ENCODE measurements at places on chromosomes 6 and 20. TPM values are rescaled to one million over a fixed set of nuclear protein-coding genes. Genes with fewer than 3 reads are reported as not detected.

RIMS1 gene
- total RNA-seq = 1.3 TPM

TREM2 gene
- total RNA-seq = 0.92 TPM

NECAB3 gene
- total RNA-seq = 70.8 TPM

MCCD1 gene
- total RNA-seq = not detected

TREML1 gene
- total RNA-seq = not detected

TMEM244 gene
- not detected for total RNA-seq

SPEF1 gene
- total RNA-seq = 0.14 TPM

HLA-DRB1 gene
- total RNA-seq = 32.4 TPM

ULBP3 gene
- total RNA-seq = 1.4 TPM

NKAIN2 gene
- total RNA-seq = 0.30 TPM

SH3BGRL2 gene
- 7.9 TPM for total RNA-seq

SYNDIG1 gene
- 15.8 TPM for total RNA-seq

BPIFA1 gene
- total RNA-seq = not detected

C2 gene
- 8.9 TPM for total RNA-seq

CLVS2 gene
- total RNA-seq = not detected

MUCL3 gene
- not detected for total RNA-seq

ZBTB12 gene
- 3.2 TPM for total RNA-seq

SEMG1 gene
- not detected for total RNA-seq

LAMA2 gene
- total RNA-seq = 119 TPM

BMP7 gene
- 27.2 TPM for total RNA-seq

MUC21 gene
- total RNA-seq = not detected

MRAP2 gene
- not detected for total RNA-seq

FKBP5 gene
- 101 TPM for total RNA-seq

CTAGE9 gene
- not detected for total RNA-seq

RAD21L1 gene
- total RNA-seq = not detected

EYA4 gene
- 19.5 TPM for total RNA-seq

BNIP5 gene
- total RNA-seq = not detected

RSPO4 gene
- not detected for total RNA-seq

DDO gene
- total RNA-seq = 29.7 TPM

ACTL10 gene
- total RNA-seq = 0.19 TPM

FAM209B gene
- not detected for total RNA-seq

SPDEF gene
- not detected for total RNA-seq

MAPK13 gene
- 0.70 TPM for total RNA-seq

RAET1L gene
- total RNA-seq = not detected
